ENCODE measurements at places on chromosomes 13 and 19.

DNA sequence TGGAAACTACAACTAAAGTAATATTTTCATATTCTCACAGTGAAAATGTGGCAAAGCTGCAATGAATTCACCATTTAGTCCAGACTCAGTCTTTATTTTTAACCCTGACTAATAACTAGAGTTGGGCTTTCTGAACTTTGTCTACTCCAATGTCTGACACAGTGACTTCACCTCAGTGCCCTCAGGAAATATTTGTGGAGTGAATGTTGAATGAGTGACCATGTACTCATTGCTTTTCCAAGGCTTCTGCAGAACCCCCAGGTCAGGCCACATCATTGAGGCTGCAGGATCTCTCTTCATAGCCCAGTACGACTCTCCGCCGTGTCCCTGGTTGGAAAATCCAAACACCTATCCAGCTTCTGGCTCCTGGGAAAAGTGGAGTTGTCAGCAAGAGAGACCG lies 1.8 kb downstream of the ZNF175 start:
- DNase-seq, result no peak

GRCh38 chr19:42284066-42284501 lies 15.0 kb downstream of the CIC start:
- peak; percentile 91 for DNase-seq

DNA sequence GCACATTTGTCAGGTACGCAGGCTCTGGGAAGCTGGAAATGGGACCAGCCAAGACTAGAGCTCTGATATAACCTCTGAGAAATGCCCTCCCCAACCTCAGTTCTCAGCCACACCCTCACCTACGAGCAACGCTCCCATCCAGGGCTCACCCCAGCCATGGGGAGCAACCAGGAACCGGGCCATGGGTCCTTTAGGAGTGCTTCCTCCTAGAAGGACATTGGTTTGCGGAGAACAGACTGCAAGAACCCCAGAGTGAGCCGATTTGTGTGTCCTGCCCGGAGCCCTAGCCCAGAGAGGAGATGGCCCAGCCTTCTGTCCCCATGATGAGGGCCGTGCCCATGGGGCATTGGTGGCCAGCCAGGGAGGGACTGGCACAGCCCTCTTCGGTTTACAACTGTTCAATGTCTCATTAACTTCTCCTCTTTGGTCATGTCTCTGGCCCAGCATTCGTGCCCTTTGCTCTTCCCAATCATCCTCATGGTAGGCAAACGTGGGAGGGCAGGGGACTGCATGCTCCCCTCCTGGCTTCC lies 32.9 kb upstream of the IGSF23 start:
- no peak for DNase-seq

DNA sequence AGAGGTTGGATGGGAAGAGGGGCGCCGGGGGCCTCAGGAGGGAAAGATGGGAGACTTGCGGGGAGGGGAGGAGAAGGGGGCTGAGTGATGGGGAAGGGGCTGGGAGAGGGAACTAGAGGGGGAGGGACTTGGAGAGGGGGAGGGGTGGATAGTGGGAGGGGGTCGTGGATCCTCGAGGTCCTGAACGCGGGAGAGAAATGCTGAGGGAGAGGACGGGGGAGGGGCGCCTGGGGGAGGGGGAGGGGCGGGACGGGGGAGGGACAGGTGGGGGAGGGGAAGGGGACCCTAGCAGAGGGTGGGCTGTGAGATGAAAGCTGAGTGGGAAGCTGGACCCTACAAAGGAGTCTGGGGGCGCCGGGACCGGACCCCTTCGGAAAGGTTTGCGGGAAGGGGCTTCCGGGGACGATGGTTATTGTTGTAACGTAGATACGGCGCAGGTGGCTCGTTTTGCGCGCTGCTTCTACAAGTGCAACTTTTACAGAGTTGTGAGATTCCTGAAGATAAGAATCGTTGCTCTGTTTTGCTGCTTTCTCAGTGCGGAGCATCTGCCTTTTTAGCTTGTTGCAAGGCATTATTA lies 418 bp downstream of the ZNF444 start:
- peak; percentile 36 for DNase-seq

DNA sequence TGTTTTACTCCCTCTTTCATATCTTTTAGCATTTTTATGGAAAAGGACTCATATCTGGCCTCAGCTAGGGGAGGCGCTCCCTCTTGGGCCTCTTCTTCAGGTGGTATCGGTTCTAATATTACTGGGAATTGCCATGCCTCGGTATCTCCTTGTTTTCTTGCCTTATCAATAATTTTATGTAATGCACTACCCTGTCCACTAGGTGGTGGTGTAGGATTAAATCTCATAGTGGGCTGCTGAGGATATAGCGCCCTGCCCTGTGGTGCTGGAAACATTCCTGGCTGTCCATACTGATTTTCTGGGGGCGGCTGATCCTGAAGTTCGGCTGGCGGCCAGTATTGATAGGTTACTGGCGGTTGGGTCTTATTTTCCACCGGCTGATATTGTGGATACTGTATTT lies 35.8 kb downstream of the ZNF420 start:
- peak; percentile 0 for DNase-seq

Data from CD4-positive, alpha-beta T cell treated with Interleukin-1 beta for 1 hour (primary cell).